IMR-90 (cell line): ENCODE measurements at places on chromosomes 2 and 18. TPM values are rescaled to one million over a fixed set of nuclear protein-coding genes. Genes with fewer than 3 reads are reported as not detected.

DNA sequence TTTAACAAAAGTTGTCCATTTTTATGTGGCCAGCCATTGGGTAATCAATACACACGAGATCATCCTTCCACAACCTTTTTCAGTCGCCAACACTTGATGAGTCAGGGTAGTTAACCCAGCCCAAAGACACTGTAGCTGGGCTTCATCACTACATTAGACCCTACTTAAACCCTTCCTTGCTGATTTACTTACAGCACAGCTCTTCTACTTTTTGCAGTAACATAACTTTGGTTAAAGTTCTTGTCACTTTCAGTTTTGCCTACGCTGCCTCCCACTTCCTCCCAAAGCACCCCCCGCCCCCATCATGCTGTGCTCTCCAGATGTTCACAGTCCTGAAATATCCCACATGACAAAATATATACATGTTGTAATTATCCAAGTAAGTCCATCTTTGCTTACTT is 103.6 kb downstream of the CDK15 start:
- DNase-seq, result peak; percentile 80

The FAM98A gene
- 101 and 131 TPM in 2 replicates for total RNA-seq

- DNase-seq, result no peak
These were observed 52.6 kb downstream of the BCL11A start for GRCh38 chr2:60500861-60501260.

The ACMSD gene
- total RNA-seq, result not detected in 2 replicates

The SLC4A3 gene
- 0.90 and 1.1 TPM in 2 replicates for total RNA-seq
